ENCODE measurements at places on chromosomes 1 and 21. TPM values are rescaled to one million over a fixed set of nuclear protein-coding genes. Genes with fewer than 3 reads are reported as not detected.

The DAB1 gene
- total RNA-seq = 0.12 TPM

The SPRR1A gene
- not detected for total RNA-seq

The TSTD1 gene
- total RNA-seq = 43.2 TPM

The NHLH2 gene
- total RNA-seq = 0.18 TPM

The ARMH1 gene
- 9.7 TPM for total RNA-seq

- DNase-seq = no peak
Observed at GRCh38 chr1:217554849-217555248, 76.0 kb downstream of the GPATCH2 start.

- DNase-seq = no peak
Observed at GRCh38 chr1:245876586-245876985, 630.5 kb downstream of the SMYD3 start.

- DNase-seq = peak; percentile 64
Observed at GRCh38 chr1:20361805-20362381, 71.2 kb downstream of the VWA5B1 start.

- peak; percentile 71 for DNase-seq
Observed at GRCh38 chr1:207025146-207025880, 7.2 kb downstream of the C1orf116 start.

All from lung (tissue), 17 donors.